ENCODE measurements at places on chromosomes 3 and 15. TPM values are rescaled to one million over a fixed set of nuclear protein-coding genes. Genes with fewer than 3 reads are reported as not detected.

- peak overlapping the region; percentile 81 for H3K4me3 ChIP-seq
- peaks cover 51% of the 10 kb centered on the region for H3K4me1 ChIP-seq
- DNase-seq, result peak; percentile 61
- peaks cover 3% of the 10 kb centered on the region for H3K27me3 ChIP-seq
Measured at GRCh38 chr3:126781889-126782491, 78.0 kb downstream of the CHCHD6 start.

DNA sequence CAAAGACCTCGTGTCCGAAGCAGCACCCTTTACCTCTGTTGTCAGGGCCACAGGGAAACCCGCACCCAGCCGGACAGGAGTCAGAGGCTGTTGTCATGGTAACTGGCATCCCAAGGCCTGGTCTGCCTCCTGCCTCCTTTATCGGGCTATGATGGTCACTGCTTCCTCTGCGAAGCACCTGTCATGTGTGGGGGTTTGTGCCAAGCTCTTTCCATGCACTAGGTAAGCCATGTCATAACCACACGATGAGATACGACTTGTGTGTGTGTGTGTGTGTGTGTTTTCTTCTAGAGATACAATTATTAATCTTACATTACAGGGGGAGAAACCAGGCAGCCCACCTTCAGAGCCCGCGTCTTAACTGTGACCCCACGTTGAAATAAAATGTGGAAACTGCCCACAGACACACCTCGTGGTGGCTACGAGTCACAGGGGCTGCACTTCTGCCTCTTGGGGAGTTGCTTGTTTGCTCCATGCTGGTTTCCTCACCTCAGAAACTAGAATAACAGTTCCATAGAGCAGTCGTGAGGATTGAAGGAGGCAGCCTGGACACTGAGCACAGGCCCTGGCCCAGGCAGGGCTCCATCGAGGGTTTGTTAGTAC, 18.0 kb downstream of the ZDHHC19 start:
- peaks cover 8% of the 10 kb centered on the region for H3K27me3 ChIP-seq
- H3K36me3 ChIP-seq, result no peaks in the 10 kb centered on the region
- no peaks in the 10 kb centered on the region for H3K4me1 ChIP-seq
- H3K27ac ChIP-seq, result no peak overlapping the region
- DNase-seq, result no peak

GRCh38 chr3:14899993-14900618, 47.3 kb upstream of the NR2C2 start:
- H3K27ac ChIP-seq, result no peak overlapping the region
- peaks cover 39% of the 10 kb centered on the region for H3K27me3 ChIP-seq
- H3K36me3 ChIP-seq, result peaks cover 3% of the 10 kb centered on the region
- no peaks in the 10 kb centered on the region for H3K4me1 ChIP-seq
- no peak for DNase-seq

DNA sequence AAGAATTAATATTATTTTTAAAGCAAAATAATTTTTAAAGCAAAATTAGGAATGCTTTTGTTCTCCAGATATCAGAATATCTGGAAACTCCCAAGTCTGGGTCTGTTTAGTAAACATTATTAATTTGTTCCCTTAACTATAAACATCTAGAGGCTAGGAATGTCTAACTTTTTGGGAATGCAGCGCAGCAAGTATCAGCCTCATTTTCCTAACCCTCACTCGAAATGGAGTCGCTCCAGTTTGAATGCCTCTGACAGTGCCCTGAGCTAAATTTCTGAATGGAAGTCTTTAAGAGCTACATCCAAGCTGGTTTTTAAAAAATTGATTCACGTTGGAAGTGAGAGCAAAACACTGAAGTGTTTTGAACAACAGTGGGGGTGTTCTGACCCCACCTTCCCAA, 74.4 kb upstream of the WNT7A start:
- H3K4me1 ChIP-seq, result no peaks in the 10 kb centered on the region
- H3K36me3 ChIP-seq, result no peaks in the 10 kb centered on the region
- no peak overlapping the region for H3K27ac ChIP-seq
- no peak for DNase-seq

- no peak for DNase-seq
- no peaks in the 10 kb centered on the region for H3K36me3 ChIP-seq
- peaks cover 57% of the 10 kb centered on the region for H3K27me3 ChIP-seq
- H3K27ac ChIP-seq, result no peak overlapping the region
Measured at GRCh38 chr3:14568269-14568668, 28.1 kb upstream of the GRIP2 start.

Gene SGO1
- 9.5 TPM for total RNA-seq

DNA sequence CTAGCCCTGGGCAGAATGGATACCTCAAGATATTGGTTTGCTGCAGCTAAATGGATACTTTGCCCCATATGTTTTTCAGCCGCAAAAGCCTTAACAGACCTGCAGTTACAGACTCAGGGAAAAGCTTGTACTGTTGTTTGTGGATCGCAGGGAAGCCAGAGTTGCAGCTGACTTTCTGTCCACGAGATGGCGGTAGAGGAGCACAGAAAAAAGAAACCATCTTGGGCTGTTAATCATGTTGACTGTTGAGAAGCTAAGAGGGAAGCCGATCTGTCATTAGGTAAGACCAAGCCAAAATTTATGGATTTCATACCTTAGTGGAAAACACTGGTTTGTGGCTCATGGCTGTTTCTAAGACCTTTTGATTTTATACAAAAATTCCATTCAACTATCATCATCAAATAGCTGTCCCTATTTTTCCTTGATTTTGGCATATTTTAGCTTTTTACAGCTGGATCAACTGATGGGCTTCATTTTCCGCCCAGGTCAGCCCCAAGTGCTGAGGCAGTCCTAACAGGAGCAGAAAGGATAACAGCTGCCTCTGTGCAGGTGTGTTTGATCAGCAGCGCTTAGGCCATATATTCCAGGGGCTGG, 205.7 kb upstream of the ZPLD1 start:
- no peak overlapping the region for H3K4me3 ChIP-seq
- H3K27me3 ChIP-seq, result peaks cover 6% of the 10 kb centered on the region
- no peaks in the 10 kb centered on the region for H3K36me3 ChIP-seq

Gene SLC12A8
- total RNA-seq, result 3.7 TPM
